Left lobe of liver (tissue), 2 donors: ENCODE measurements at places on chromosomes 12 and 14. TPM values are rescaled to one million over a fixed set of nuclear protein-coding genes. Genes with fewer than 3 reads are reported as not detected.

DNA sequence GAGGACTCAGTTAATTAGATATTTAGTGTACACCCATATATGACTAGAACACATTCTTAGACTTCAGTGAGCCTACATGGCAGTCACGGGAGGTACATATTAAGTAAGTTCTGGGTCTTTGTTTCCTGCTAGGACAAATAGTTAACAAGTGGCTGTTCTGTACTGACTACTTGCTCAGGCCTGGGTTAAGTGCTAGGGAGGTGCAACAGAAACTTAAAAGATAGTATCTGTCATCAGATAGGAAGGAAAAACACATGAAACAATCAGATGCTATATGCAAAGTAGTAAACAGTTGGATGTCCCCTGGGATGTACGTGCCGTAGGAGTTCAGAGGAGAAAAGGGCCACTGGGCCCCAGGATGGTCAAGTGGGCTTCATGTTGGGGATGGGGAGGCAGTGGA, 59.5 kb downstream of the SLC4A8 start:
- DNase-seq: no peak

DNA sequence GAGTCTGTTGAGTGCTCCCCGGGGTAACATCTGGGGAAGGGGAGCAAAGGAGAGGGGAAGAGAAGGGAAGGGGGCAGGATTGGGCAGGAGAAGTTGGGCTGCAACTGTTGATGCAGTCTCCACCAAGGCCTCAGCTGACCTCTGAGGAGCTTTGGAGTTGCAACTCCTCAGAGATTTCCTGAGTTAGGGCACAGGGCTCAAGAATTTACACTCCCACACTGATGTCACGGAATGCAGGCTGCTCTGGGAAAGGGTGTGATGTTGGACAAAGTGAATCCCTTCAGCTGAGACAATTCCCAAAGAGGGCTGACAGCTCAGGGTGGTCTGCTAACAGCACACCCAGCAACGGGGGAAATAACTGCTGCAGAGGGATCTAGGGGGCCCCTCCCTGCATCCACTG, 295.6 kb downstream of the PCNX1 start:
- no peak for DNase-seq

GRCh38 chr14:36998686-36999085, 173.7 kb downstream of the SLC25A21 start:
- DNase-seq: no peak

GRCh38 chr12:42564556-42564955, 25.0 kb downstream of the PRICKLE1 start:
- no peak for DNase-seq

DNA sequence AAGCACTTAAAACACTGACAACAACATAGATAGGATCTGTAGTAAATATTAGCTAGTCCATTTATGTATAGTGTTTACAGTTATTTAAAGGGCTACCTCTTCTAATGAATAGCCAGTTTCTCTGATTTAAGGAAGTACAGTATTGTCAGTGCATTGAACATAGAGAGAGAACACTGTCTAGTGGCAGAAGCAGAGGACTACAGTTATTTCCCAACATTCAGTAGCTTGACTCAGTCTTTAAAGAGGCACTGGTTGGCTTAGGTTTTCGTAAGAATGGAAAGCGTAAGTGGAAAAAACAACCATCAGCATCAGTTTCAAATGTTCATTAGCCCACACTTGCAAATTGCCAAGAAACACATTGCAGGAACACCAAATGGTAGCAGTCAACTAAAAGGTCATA, 125.0 kb upstream of the HMGA2 start:
- no peak for DNase-seq

DNA sequence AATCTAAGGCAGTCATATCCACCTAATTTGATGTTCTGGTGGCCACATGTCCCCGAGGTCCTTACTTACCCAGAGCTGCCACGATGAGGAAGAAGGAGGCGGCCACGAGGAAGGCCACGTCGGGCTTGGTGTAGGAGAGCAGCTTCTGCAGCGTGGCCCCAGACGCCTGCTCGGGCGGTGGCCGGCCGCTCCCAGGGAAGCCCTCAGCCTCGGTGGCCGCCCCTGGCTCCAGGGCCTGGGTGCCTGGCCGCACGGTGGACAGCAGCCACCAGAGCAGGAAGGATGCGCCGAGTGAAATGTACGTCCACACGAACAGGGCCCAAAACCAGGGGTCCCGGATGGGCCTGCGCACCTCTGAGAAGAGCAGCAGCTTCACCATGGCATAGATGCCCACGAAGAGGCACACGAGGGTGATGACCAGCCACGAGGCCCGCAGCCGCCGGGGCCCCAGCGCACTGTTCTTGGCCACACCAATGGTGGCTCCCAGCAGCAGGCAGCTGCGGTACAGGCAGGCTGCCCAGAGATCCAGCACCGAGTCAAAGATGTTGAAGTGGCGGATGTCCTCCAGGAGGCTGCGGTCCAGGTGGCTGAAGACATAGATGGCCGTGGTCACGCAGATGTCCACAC, 6.6 kb downstream of the ABCB9 start:
- no peak for DNase-seq

GRCh38 chr14:69037790-69038454, 58.8 kb upstream of the ACTN1 start:
- DNase-seq: no peak

DNA sequence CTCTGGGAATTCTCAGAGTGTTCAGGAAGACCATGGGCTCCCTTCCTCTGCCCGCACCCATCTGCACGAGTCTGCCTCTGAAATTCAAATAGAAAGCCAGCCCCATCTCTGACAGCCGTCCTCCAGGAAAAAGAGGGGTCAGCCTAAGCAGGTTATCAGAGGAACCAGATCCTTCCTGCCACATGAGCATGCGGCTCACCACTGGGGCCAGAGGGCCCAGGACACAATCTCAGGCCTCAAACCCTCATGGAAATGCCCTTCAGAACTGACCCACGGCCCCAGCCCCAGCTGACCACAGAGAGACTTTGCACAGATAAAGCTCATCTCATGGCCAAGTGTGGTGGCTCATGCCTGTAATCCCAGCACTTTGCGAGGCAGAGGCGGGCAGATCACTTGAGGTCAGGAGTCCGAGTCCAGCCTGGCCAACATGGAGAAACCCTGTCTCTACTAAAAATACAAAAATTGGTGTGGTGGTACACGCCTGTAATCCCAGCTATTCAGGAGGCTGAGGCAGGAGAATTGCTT, 23.2 kb downstream of the PXN start:
- DNase-seq: peak; percentile 68

GRCh38 chr12:95316798-95317197, 99.2 kb downstream of the VEZT start:
- DNase-seq: no peak

DNA sequence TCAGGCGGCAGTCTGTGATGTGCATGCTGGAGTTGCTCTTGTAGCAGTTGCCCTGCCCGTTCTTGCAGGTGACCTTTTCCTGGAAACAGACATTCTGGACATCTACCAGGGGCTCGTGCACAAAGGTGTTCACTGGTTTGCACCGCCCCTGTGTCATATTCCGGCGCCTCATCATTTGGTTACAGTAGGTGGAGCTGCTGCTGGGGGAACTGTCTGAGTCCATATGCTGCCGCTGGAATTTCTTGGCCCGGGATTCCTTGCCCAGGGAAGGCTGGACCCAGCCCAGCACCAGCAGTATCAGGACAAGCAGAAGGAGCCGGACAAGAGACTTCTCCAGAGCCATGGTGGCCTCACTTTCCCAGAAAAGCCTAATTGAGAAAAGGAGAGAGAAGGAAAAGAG, 918 bp downstream of the RNASE1 start:
- no peak for DNase-seq

- DNase-seq: no peak
These were observed 172.4 kb upstream of the PWP1 start for GRCh38 chr12:107513184-107513583.

DNA sequence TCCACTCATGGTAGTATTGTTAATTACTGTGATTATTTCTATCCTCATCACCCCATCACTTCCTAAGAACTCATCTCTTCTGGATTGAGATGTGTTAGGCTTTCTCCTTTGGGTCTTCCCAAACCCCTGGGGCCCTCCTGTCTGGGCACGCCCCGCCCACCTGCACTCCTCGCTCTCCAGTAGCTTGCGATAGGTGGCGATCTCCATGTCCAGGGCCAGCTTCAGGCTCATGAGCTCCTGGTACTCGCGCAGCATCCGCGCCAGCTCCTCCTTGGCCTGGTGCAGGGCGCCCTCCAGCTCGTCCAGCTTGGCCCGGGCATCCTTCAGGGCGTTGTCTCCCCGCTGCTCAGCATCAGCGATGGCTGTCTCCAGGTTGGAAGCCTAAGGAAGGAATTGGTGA, 6.8 kb downstream of the KRT71 start:
- DNase-seq: no peak

DNA sequence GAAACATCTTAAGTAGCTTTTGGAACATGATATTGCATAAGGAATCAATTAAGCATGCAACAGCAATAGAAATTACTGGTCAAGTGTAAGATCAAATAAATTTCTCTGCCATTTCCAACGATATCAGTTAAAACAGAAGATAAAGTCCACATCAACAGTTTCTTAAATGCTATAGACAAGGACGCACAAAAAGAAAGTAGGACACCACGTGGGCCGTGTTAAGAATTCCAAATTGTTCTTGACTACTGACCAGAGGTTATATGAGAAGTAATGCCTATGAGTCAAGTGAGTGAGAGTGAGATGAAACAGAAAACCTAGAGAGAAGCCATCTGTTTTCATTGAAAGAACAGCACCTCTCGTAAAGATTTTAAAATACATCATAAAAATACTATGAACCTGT, 318.2 kb downstream of the TMEM117 start:
- no peak for DNase-seq

- no peak for DNase-seq
These were observed 1.8 kb upstream of the CKAP4 start for GRCh38 chr12:106249411-106250135.

GRCh38 chr14:27372771-27373170, 774.9 kb upstream of the NOVA1 start:
- no peak for DNase-seq

DNA sequence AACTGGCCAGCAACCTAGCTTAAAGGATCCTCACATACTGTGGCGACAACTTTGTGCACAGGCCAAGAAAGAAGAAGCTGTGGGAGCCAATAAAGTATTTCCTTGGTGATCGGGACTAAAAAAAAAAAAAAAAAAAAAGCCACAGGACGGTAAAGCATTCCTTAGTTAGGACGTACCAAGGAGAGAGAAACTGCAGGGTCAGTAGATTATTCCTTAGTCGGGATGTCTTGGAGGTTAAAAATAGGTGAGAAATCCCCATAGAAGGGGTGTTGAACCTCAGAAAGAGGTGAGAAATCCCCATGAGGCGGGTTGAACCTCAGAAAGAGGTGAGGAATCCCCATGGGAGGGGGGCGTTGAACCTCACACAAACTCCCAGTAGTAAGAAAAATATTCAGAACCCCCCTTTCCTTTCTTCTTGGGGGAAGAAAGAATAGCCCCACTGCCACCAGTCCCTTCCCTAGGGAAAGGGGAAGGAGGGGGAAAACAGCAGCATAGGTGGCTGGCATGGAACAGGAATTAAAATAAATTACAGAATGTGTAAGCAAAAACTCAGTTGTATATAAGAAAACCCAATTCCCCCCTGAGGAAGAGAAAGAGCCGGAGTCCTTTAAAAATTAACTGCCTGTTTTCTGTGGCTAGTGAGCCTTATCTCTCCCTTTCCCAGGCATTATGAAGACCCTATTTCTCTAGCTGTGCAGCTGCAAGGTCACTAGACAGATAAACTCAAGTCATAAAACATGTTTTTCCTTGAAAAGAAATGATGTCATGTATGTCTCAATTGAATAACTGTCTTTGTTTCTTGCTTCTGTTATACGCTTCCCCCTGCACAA, 26.8 kb downstream of the KLRK1 start:
- DNase-seq: no peak

DNA sequence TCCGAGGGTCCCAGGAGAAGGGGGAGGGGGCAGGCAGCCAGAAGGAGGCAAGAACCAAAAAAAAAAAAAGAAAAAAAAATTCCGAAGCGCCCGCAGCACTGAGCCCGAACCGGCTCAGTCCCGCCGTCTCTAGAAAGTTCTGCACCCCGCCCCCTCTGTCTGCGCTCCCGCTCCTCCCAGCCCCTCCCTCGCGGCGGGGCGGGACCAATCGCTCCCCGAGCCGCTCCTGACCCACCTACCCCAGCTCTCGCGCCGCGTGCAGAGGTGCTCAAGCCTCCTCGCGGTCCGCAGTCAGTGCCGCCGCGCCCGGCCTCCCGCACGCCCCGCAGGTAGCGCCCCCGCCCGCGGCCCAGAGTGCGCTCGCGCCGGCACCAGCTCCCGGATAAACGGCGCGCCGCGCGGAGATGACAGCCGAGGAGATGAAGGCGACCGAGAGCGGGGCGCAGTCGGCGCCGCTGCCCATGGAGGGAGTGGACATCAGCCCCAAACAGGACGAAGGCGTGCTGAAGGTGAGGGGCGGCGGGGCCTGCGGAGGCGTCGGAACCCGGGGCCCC, at the start of gene FKBP4:
FKBP4 (plus strand) TSS at position 235 of the 554 bp plus-strand sequence; CDS start at position 405, 170 bp downstream.
- peak; percentile 95 for DNase-seq

DNA sequence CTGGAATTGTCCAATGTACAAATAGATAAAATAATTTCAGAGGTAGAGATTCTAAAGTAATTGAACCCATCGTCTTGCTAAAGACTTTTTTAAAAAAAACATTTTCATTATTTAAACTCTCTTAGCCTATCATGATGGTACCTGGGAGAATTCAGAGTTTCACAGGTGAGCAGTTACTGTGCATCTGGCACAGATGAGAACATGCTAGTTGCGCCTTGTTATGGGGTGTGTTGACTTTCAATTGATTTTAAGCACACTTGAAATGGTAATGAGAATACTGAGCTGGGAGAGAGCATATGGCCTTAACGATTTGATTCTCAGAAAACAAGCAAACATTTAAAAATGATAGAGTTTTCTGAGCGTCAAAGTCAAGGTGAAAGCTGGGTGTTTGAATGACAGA, 66.6 kb downstream of the FLRT2 start:
- DNase-seq: no peak

DNA sequence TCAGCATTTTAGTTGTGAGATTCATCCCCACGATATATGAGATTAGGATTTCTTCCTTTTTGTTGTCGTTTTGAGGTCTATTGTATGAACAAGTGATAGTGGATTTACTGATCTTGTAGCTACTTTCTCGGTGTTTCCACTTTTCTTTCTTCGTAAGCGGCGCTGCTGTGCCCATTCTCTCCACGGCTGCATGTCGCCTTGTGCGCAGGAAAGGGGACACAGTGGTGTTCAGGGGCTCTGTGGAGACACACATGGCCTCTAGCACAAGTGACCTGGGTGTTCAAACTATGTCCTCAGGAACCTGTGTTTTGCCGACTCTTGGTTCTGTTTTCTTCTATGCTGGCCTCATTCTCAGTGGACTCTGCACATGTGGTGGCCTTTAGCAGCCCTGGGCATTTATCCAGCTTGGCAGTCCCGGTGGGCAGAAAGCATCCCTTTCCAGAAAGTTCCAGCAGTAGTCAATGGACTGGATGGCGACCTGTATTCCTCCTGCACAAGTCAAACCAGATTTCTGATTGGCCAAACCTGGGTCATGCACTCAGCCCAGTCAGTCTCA, 18.7 kb downstream of the CKAP4 start:
- peak; percentile 63 for DNase-seq

- no peak for DNase-seq
These were observed 64.4 kb downstream of the TMX1 start for GRCh38 chr14:51304438-51304837.

The AICDA gene
- not detected for total RNA-seq

The JPH4 gene
- 0.10 TPM for total RNA-seq

The TAS2R31 gene
- total RNA-seq: 1.0 TPM

The ENDOU gene
- not detected for total RNA-seq

The TFCP2 gene
- total RNA-seq: 7.7 TPM

The TCL1B gene
- total RNA-seq: not detected

The PTPN6 gene
- 17.8 TPM for total RNA-seq

The CCNB1IP1 gene
- 30.5 TPM for total RNA-seq
